ENCODE measurements at places on chromosomes 7 and 10. TPM values are rescaled to one million over a fixed set of nuclear protein-coding genes. Genes with fewer than 3 reads are reported as not detected.

DNA sequence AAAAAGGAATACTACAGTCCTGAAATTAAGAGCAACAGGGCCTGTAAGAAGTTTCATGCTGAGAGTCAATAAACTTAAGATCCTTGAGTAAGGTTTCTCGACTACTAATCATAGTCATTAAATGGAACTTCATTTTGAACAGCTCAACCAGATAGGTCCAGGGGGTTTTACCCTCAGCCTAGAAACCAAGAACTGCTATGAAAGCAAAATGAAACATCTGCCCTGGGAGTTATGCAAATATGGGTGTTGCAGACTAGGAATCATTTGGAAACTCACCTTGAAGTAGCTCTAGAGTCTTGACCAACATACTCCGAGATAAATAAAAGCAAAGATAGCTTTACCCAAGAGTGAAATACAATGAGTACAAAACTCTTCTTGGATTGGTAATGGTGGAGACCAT, 128.0 kb downstream of the HGF start:
- DNase-seq: no peak

GRCh38 chr7:132755538-132756483, 179.5 kb upstream of the PLXNA4 start:
- DNase-seq: peak; percentile 16

GRCh38 chr10:110556969-110557601, 10.4 kb upstream of the SMC3 start:
- DNase-seq: peak; percentile 27

DNA sequence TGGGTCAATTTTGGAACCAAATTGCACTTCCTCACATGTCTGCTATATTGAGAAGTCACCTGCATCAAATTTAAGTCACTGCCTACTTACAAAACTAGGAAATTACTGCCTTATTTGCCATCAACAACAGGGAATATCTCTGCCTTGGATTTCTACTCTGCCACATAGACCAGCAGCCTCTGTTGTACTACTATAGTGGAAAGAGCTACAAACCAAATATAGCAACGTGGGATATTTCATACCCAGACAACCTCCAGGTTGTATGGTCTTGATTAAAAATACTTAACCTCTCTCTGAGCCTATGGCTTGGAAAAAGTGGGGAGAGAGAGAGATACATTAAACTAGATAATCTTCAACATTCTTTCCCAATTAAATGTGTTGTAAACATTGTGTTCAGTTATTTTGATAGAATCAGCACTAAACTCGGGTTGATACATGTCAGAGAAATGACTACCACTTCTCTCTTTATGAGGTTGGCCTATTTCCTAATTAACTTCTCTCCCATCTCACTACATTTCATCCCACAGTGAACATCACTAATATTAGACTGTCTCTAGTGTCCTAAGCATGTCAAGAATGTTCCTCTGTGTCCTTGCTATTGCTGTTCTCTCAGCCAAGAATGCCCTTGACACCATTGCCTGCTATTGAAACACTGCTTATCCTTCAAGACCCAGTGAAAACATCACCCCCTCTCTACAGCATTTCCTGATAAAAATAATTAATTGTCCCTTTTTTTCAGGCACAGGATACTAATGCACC, 421.2 kb downstream of the IPMK start:
- DNase-seq: no peak

GRCh38 chr10:95355301-95355700, 64.5 kb upstream of the PDLIM1 start:
- no peak for DNase-seq

GRCh38 chr7:97064972-97065587, 40.4 kb upstream of the DLX5 start:
- peak; percentile 67 for DNase-seq

DNA sequence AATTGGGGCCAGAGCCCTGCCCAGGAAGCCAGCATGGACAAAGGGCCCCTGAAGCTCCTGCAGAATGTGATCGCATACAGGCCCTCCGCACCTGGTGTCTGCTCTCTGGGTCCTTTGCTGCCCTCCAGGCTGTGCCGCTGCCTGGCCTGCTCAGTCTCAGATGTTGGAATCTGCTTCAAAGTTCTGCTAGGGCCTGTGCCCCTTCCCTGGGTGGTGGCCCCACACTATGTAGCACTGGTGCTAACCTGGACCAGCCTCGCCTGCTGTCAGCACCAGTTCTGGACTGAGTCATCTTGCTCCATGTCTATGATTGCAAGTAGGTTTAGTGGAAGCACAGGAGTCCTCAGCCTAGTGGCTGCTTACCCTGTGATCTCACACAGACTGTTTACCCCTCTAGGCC, 6.3 kb downstream of the MAT1A start:
- DNase-seq: no peak

- no peak for DNase-seq
These were observed 18.3 kb downstream of the GPRIN2 start for GRCh38 chr10:46538155-46538554.

DNA sequence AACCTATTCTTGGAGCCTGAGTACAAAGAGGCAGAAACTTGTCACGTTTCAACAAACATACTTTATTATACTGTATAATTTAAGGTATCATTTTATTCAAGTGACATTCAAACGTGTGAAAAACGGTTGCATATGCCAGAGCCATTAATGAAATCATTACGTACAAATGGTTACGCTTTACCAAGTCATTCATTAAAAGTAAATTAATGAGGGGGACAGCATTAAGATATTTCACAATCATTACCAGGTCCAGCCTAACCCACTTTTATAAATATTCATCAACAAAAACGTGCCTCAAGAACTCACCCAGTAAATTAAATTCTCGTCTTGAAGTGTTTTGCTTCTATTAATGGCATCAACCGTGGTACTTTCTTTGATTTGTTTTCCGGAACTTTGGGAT, 253.0 kb downstream of the RPS24 start:
- DNase-seq: no peak

DNA sequence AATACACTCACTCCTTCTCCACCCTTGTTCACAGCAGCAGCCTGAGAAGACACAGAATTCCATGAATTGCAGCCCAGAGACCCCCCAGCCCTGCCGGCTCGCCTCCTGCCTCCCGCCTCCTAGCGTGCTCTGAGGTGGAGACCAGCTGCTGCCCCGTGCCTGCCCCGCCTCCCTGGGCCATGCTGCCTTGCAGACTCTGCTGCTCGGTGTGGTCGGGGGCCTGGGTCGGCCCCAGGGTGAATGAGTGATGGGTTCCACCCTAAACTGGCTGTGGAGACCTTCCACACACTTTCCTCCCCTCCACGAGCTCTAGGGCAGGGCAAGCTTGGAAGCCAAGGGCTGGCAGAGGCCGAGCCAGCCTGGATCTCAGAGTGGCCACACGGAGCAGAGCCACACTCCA, 479.3 kb downstream of the DNAJB6 start:
- no peak for DNase-seq

- DNase-seq: no peak
These were observed 78.0 kb upstream of the AGBL3 start for GRCh38 chr7:134908289-134908688.

GRCh38 chr10:90769946-90770841, 87.6 kb downstream of the HTR7 start:
- DNase-seq: no peak

- DNase-seq: no peak
These were observed 683 bp downstream of the CHAT start for GRCh38 chr10:49614242-49615198.

DNA sequence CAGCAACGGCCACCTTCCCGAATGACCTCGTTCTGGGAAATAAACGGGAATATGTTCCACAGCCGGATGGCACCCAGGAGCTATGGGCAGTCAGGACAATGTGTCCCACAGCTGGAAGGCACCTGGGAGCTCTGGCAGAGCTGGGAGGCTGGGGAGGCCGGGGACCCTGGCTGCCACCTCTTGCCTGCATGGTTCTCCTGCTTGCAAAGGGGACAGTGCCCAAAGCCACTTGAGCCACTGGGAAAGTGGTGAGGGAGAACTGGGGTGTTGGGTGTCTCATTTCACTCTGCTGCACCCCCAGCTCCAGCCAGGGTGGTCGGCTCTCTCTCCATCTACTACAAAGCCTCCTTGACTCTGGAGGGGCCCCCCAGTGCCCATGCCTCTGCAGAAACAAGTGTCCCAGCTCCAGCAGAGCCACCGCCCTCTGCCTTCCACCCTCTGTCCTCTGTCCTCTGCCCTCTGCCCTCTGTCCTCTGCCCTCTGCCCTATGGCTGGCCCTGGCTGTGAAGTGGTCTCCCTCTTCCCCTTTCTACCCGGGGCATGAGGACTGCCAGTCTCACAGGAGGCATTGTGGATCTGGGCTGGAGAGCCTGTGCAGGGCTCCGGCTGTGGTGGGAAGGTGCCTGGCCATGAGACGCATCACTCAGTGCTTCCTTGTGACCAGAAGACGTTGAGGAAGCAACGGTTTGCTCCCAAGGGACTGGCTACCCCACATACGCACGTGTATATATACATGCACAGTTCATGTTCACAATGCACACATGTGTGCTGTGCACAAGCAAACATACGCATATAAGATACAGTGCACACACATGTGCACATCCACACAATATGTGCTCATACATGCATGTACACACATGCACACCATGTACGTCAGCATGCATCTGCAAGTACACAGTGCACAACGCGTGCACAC, 21.5 kb upstream of the INPP5A start:
- DNase-seq: no peak

GRCh38 chr10:44049301-44050015, 335.4 kb downstream of the CXCL12 start:
- no peak for DNase-seq

DNA sequence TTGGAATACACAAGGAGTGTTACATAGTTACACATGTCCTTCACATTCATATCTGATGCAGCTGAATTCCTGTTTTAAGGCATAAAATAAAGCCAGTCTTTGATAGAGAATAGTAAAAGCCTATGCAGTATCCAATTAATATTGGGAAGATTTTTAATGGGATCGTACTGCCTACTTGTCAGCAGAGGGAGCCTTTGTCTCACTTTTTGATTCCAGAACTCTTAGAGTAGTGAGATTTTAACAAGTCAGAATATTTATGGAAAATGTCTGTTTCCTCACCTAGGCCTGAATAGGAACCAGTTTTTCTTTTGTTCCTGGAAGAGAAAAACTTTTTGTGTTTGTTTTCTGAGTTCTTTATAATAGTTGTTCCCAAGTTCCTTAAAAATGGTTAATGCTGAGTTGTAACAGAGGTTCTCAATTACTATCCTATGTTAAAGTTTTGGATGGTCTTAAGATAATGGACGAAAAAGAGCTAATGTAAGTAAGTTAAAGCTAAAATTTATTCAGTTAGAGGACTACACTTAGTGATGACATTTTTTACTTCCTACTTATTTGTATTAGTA, 114.0 kb downstream of the BBS9 start:
- peak; percentile 57 for DNase-seq

DNA sequence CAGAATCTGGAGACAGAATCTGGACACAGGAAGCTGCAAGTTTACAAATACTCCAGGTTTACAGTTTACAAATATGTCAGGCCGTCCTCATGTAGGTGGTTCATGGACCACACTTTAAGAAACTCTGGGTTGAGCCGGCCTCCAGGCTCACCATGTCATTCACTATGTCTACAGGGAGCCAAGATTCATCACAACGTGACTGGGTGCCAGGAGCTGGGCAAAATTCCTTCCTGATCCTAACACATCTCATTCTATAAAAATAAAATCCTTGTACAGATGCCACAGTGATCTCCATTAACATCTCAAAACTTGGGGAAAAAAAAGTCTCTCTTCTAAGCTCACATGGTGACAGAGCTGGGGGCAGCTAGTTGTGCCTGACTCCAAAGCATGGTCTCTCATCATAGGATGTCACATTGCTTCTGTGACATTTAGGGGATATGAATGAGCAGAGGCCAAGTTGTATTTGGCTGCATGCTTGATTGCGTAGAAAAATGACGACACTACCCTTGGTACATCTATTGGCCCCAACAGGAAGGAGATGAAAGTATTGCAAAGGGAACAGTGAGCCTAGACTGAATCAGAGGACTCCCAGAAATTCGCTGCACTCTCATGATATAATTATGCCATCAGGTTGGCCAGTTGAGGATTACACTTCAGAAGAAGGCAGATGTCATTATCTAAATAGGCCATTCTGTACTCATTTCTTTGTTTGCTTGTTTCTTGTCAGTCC, 35.9 kb downstream of the MTURN start:
- DNase-seq: no peak

GRCh38 chr10:26859241-26860101, 1.3 kb downstream of the ABI1 start:
- DNase-seq: peak; percentile 29

DNA sequence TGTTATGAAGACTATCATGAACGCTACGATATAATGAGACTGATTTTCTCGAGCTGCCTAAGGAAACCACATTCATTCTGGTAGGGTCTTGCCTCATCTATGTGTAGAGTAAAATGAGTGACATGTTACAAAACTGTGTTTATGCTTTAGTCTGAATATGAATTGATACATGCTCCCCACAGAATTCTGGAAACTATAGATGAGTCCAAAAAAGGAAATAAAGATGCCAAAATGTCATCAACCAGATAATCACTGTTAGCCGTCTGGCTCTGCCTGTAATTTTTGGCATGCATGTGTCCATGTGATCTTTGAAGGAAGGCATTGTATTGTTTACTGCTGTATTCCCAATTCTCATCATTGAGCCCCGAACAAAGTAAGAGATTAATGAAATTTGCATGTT, 42.6 kb upstream of the GPR37 start:
- DNase-seq: no peak

DNA sequence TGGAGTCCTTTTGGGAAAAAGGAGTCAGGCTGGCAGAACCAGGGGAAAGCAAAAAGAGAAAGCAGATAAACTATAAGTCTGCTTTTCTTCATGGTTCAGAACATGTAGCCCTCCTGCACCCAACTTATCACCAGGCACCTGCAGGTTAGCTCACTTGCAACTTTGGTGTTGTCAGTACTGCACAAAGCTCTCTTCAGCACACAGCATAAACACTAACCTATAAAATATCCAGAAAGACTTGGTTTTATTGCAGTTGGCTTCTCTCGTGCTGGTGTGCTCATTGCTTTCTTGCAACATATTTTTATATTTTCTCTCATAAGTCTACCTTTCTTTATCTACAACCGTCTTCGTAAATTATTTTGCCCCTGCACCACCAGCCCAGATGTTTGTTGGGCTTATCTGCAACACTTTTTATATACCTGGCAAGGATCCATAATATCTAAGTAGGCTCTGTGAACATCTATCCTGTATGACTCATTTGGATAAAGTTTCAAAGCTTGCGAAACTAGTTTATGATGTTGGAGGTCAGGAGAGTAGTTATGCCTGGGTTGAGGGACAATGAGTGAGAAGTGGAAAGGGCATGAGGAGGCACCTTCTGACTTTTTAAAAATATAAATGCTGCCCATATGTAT, 164.6 kb downstream of the ANKRD30A start:
- peak; percentile 12 for DNase-seq

- no peak for DNase-seq
These were observed 19.8 kb downstream of the CEP41 start for GRCh38 chr7:130420943-130421578.

Gene MXI1
- 16.9 TPM for total RNA-seq

Gene HPSE2
- not detected for total RNA-seq

Gene OPN4
- total RNA-seq: not detected

Gene OR13A1
- not detected for total RNA-seq

Gene FAM13C
- not detected for total RNA-seq

Gene MOGAT3
- total RNA-seq: not detected

Gene JCAD
- total RNA-seq: 0.26 TPM

Gene NCAPG2
- 10.5 TPM for total RNA-seq

Gene ZNF479
- not detected for total RNA-seq

Gene SRRM3
- total RNA-seq: 0.70 TPM
